ENCODE measurements at places on chromosomes 11 and 22. TPM values are rescaled to one million over a fixed set of nuclear protein-coding genes. Genes with fewer than 3 reads are reported as not detected.

The CDKN1C gene
- polyA plus RNA-seq: 213 TPM

- no peak for DNase-seq
These were observed 76.8 kb upstream of the CCND1 start for GRCh38 chr11:69563946-69564775.

DNA sequence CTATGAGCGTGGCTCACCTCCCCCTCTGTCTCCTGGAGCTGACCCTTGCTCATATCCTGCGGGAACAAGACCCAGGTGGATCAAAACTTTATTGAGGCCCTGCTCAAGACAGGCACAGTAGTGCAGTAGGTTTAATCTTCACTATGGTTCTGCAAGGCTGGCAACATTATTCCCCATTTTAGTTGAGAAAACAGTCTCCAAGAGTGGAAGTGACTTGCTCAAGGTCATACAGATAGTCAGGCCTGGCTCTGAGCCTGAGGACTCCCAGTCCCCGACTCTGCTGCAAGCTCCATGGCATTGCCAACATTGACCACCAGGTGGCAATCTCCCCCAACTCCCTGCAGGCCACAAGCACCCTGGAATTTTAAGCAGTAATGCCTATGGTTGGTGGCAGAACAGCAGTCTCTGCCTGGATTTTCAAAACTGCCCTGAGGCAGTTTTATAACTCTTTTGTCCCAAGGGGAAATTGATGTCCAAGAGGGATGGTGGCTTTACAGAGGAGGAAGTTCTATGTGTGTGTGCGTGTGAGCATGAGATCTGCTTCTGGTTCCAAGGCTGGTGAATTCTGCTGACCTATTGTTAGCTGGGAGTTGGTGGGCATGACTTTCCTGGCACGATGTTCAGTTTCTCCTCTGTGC lies 34.1 kb downstream of the NEU3 start:
- DNase-seq: peak; percentile 35

DNA sequence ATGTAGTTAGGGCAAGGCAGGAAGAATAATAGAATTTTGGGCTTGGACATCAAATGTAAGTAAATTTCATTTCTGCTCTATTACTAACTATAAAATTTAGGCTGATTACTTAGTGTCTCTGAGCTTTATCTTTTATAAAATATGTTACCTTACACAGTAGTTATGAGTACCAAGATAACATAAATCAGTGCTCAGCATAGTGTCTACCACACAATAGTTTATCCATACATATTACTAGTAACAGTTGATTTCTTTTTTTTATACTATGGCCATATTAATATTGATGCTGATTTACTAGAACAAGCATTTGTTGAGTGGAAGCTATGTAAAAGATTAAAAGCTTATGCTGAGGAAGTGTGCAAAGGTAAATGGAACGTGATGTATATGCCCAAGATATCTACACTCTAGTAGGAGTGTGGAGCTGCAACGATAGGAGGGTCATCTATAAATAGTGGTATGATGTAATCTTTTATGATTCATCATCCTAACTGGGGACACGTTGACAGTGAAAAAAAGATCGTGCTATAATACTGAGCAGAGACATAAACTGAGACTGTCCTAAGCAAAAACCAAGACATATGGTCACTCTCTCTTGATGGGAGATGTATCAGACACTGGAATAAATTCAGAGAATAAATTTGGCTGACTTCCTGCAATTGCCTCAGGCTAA lies 8.7 kb upstream of the SLC5A12 start:
- DNase-seq: no peak

The TTC28 gene
- 24.9 TPM for polyA plus RNA-seq

DNA sequence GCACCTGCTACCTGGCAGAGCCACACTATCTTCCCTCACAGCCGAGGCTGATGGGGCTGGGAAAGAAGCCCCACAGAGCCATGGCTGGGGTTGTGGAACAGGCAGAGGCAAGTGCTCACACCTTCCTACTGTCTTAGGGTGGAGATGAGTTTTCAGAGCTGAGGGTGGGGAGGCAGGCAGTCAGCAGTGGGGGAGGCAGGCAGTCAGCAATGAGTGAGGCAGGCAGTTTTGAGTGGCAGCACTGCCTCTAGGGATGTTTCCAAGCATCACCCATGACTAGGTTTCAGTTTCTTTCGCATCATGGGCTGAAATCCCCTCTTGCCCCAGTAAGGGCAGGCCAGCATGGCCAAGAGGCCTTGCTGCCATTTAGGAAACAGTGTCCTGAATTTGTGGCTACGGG lies 41.6 kb upstream of the NTM start:
- no peak for DNase-seq

Data from forelimb muscle (tissue), 1 donor.